Stimulated activated CD8-positive, alpha-beta memory T cell treated with anti-CD3 and anti-CD28 coated beads, Interleukin-15, amount 100 ng/mL, for 48 hours (primary cell): ENCODE measurements at places on chromosomes 12 and 14.

- no peak for DNase-seq
Observed at GRCh38 chr12:113241191-113242025, 20.1 kb downstream of the TPCN1 start.

DNA sequence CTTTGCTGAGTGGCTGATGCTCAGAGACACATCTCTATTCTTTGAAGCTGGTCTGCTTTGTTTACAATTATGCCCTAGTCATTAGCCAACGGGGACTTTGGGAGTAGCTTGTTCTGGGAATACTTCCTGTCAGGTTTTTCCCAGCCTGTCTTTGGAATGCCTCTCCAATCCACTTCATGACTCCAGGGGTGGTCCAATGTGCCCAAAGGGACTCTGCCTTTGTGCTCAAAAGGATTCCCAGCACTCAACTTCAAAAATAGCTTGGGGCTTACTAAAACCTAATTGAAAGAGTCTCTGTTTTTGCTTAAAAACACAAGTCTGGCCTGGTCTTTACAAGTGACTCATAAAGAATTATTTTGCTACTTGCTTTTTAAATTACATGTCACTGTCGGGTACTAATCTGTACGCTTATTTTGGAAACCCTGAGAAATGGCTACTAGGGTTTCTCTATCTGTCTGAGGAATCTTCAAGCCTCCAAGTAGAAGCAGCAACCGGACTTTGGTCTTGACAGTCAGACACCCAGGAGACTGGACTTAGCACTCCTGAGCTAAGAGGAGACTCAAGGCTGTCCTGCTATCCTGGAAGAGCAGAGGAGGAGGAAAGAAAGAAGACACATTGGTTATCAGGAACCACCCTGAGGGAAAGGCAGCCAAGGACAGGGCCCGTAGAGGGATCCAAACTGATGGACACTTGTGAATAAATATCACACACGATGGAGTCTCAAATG is 20.7 kb downstream of the PHLDA1 start:
- no peak for DNase-seq

- DNase-seq, result no peak
Observed at GRCh38 chr12:1740161-1740948, 49.5 kb downstream of the ADIPOR2 start.

DNA sequence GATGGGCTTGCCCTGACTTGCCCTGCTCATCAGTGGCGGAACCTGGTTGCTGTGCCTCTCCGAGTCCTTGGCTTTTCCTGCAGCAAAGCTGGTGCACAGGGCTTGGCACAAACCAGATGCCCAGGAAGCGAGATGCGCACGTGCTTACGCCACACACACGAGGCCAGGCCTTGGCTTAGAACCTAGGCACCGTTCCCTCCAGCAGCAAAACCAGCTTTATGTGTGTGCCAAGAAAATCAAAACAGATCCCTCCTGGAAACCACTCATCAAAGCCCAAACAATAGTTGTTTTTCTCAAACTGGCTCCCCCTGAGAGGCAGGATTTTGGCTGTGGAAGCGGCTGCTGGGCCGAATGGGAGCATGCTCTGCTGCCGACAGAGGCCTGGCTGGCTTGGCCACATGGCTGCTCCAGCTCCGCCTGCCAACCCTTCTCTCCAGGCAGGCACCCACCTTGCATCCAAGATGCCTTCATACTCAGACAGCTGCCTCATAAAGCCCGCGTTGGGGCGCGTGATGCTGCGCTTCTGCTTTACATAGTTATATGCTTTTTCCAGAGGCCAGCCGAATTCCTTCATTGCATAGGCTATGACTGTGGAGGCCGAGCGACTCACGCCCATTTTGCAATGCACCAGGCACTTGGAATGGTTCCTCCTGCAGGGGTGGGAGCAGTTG is 58.7 kb downstream of the SSH1 start:
- DNase-seq, result no peak

DNA sequence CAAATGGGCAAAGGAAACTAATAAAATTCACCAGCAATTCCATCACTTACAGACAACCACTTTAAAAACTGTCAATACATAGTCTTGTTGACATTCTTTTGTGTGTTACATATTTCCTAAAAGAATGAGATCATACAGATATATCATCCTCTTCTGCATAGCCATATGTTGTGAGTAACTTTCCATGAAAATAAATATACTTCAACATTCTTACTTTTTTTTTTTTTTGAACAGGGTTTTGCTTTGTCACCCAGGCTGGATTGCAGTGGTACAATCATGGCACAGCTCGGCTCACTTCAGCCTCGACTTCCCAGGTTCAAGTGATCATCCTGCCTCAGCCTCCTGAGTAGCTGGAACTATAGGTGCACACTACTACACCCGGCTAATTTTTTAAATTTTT is 20.9 kb downstream of the ZC2HC1C start:
- DNase-seq, result no peak

GRCh38 chr14:31987721-31988120 is 89.4 kb upstream of the ARHGAP5 start:
- DNase-seq, result no peak

GRCh38 chr12:106999446-106999845 is 12.5 kb upstream of the MTERF2 start:
- no peak for DNase-seq

DNA sequence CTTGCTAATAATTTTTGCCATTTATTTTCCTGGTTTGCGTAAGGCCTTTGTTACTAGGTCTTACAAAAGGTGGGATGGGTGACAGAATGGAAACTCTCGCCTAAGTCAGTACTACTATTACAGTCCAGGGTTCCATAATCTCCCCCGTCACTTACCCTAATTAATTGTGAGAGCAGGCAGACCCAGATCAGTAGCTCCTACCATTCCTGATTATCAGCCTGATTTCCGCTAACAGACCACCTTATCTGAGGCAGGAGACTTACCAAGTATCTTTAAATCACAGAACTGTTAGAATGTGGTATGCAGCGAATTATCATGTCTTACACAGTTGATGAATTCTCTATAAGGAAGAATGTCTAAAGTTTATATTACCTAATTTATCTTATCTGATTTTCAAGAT is 234.7 kb downstream of the FOXN3 start:
- DNase-seq, result no peak

GRCh38 chr12:49263400-49263763 is 1.5 kb upstream of the TUBA1C start:
- no peak for DNase-seq

- DNase-seq, result no peak
Observed at GRCh38 chr12:62917926-62918325, 17.0 kb downstream of the PPM1H start.

DNA sequence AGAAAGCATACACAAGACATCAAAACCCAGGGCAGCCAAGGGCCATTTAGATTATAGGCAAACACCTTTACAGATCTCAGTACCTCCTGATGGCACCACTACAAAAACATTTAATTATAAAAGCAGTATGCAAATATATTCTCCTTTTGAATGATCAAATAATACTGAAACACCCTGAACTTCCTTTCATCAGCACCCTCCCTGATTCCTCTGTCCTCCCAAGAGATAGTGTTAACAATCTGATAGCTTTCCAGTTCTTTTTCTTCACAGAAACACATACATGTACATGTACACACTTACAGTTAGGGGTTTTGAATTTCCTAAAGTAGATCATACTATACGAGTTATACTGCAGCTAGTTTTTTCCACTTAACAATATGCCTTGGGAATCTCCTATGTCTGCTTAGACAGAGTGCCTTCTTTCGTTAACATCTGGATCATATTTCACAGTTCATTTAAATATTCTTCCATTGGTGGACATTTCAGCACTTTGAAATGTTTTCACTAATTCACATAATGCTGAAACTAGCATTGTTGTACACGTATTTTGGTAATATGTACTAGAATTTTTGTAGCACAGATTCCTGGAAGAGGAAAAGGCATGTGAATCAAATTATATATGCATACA is 35.2 kb downstream of the TDG start:
- no peak for DNase-seq

- DNase-seq, result no peak
Observed at GRCh38 chr12:15092826-15093225, 120.0 kb downstream of the PDE6H start.

- no peak for DNase-seq
Observed at GRCh38 chr12:105738051-105738450, 400.7 kb downstream of the NUAK1 start.

DNA sequence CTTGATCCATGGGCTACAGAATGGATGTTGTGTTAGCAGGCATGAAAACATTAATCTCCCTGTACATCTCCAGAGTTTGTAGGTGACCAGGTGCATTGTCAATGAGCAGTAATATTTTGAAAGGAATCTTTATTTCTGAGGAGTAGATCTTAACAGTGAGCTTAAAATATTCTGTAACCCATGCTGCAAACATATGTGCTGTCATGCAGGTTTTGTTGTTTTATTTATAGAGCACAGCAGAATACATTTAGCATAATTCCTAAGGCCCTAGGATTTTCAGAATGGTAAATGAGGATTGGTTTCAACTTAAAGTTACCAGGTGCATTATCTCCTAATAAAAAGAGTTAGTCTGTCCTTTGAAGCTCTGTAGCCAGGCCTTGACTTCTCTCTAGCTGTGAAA is 3.5 kb upstream of the FITM1 start:
- DNase-seq, result no peak

GRCh38 chr14:69711881-69712560 is 54.9 kb upstream of the SRSF5 start:
- no peak for DNase-seq

DNA sequence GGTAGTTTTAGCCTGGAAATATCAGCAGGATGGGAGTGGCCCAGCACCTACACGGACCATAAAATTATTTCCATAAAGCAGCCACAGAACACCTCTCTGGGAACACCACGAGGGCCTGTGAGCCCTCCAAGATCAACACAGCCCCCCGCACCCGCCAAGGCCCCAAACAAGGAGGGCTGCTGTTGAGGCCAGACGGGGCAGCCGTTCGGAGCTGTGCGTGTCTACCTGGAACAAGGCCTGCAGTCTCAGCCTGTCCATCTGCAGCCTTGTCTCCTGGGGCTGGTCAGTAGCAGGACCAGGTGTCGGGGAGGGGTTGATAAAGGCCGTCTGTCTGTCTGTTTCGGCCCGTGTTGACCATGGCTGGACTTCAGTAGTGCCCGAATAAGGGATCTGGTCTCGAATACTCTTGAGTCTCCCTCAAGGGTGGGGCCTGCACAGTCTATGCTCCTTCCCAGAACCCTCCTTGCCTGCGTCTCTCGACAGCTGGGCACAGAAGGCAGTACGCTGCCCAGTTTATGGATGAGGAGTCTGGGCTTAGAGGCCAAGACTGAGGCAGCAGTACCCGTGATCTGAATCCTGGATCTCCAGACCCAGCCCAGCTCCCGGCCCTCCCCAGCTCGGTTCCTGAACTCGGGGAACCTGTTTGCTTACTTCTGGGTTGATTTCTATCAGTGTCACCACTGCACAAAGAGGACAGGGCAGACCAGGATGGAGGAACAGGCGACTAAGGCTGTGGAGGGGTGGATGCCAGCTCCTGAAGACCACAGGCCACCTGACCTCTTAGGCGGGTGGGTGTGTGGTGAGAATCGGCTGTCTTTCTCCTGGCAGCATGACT is 23.1 kb upstream of the DLK1 start:
- no peak for DNase-seq

GRCh38 chr14:36367985-36368774 is 47.7 kb upstream of the MBIP start:
- no peak for DNase-seq

DNA sequence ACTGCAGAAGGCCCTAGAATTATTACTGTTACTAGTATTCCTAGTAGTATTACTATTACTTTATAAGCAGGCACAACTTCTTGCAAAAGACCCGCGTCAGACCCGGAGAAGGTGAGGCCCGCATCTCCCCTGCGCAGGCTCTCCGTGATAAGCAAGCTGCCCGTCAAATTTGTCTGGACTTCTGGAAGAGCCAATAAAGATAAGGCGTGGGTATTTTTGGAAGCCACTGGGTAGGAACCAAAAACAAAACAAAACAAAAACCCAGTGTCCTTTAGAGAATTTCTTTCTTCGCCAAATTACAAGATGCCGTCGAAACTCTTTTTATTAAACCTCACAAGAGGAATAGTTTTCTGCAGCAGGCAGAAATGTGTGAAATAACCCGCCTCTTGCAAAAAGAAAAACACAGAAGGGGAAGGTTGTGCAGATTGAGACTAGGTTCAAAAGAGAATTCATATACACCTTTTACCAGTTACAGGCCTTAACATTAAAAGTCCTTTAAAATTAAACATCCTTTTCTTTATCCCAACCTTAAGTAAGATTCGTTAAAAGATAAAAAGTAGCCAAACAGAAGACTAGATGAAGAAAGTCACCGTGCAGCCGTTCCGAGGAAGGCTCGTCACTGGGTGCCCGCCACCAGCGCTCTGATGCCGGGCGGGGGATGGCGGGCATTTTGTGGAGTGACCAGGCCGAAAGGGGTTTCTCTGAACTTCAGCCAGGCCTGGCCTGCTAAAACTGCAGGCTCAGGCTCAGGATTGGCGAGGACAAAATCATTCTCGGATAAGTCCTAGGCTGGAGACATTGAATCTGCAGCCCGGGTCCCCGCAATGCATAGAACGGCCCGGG is 1.6 kb downstream of the TBX5 start:
- DNase-seq, result no peak

DNA sequence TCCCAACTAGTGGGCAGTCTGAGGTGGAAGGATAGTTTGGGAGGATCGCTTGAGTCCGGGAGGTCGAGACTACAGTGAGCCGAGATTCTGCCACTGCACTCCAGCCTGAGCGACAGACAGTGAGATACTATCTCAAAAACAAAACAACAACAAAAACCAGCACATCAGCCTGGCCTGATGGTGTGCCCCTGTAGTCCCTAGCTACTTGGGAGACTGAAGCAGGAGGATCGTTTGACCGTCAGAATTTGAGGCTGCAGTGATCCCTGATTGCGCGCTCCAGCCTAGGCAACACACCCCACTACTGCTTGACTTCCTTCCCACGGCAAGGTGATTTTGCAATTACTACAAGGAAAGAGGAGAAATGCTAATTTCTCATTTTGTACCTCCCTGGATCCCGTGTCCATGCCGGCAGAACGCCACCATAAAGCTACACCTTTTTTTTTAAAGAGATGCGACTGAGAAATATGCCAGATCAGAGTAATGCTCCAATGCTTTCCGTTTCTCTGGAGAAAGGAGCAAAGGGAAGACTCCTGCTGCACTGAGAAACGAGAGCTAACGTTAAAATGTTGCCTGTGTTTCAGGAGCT is 672 bp upstream of the SCFD1 start:
- no peak for DNase-seq

DNA sequence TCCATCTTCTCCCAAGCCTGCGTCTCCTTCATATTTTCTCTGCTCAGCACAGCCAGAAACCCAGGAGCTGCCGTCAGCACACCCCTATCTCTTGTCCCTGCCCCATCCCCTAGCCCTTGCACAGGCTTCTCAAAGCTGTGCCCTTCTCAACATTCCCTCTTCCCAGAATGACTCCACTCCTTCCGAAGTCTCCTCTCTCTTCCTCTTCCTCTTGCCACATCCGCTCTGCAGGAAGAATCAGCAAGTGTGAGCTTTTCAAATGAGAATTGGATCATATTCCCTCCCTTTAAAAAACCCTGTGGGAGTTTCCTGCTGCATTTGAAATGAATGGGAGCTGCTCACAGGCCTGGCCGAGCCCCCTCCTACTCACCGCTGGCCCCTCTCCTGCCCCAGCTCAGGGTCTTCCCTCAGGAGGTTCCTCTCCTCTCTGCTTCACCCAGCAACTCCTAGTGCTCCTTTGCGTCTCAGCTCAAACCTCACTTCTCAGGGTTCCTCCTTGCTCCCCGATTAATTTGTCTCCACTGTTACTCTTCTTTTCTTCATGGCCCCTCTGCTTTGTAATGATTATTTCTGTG is 528.5 kb upstream of the CCDC196 start:
- no peak for DNase-seq
